COR-L47 (cell line): ENCODE measurements at places on chromosomes 16 and 17.

DNA sequence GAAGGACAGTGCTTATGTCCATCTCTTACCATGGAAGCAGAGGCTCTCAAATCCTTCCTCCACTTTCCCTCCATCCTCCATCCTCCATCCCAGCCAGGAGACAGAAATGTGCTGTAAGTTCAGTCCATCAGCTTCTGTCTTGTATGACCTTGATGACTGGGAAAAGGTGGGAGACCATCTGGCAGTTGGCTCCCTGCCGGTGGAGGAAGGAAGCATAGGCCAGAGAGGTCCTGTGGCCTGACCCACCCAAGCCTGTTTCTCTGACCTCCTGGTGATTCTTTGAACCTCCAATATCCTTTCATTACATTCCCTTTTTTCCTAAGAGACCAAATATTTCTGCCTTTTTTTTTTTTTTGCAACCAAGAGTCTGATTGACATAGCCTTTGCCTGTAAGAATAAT, 215.3 kb downstream of the ABCC12 start:
- no peak for DNase-seq

DNA sequence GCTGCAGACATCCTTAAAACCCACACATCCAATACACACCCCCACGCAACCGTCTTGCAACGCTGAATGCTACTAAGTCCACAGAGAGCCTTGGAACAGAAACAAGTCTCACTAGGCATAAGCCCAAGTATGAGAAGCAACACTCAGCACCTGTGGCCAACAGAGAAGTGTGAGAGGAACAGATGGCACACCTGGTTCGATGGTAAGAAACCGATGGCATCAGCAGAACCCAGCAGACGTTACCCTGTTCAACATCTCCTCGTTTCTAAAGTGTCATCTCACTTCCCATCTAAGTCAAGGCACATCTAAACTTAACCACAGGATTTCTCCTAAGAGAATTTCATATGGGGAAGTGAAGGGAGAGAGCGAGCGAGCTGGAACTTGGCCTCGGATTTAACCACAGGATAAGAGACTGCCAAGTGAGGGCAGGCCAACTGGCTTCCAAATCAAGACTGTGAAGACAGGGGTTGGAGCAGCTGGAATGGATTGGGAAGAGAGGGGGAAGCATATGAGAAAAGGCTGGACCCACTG, 41.0 kb downstream of the NXPH3 start:
- DNase-seq: no peak

DNA sequence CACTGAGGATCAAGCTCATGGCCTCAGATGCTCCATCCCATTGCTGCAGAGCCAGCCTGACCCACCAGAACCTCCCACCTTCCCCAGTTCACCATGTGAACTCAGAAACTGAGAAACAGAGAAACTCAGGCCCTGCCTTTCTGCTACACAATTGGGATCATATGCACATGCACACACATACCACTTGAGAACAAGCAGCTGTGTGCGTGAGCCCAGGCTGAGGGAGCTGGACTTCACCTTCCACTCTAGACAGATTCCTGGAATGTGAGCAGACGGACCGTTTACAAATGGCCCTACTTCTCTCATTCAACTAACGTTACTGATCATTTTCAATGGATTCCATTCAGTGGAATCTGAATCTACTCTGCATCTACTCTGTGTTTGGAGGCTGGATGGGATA, 1.7 kb upstream of the SPEM2 start:
- no peak for DNase-seq

- DNase-seq: no peak
Observed at GRCh38 chr16:52411011-52411410, 135.9 kb downstream of the TOX3 start.

DNA sequence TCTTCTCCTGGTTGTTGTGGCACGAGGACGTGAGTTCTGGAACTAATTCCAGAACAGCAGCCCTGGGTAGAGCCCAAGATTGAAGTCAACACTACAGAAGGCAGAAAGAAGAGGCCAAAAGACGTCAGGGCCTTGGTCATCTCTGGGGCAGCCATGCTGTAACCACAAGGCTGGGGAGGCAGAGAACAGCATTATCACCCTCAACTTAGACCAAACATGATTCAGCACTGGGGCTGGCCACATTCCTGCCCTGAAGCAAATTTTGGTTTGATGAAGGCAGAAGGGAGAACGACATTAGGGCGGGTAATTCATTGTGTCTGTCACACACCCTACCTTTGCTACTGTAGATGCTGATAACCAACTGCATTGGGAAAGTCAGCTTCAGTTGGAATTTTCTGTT, 9.7 kb upstream of the ALOX15B start:
- no peak for DNase-seq

DNA sequence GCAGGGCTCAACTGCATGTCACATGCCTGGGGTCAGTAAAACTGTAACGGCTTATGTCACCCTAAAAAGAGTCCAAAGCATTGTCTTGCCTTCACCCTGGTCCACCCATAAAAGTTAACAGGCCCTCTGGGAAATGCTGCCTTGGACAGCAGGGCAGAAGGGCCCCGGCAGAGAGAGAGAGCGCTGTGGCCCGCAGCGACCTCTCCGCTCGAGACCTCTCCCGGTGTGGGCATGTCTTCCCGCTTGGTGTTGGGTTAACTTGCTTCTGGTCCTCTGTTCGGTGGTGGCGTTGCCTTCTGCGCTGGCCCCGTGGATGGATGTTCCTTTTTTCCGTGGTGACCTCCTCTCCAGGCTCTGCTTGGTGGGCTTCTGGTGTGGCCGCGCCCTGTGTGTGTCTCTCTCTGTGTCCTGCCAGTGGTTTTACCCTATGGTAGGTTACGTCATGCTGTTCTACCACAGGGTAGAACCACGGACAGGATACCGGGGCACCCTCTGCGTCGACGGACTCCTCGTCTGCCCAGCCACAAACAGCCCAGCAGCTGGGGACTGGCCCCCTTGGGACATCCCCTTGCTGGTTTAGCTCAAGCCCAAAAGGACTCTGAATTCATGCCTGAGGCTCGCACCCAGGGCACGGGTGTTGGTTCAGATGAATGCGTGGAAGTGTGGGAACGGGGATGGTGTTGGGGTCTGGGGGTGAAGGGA, 18.3 kb upstream of the CLEC18A start:
- no peak for DNase-seq

GRCh38 chr16:63457869-63458268, 1421.6 kb upstream of the CDH8 start:
- DNase-seq: no peak

DNA sequence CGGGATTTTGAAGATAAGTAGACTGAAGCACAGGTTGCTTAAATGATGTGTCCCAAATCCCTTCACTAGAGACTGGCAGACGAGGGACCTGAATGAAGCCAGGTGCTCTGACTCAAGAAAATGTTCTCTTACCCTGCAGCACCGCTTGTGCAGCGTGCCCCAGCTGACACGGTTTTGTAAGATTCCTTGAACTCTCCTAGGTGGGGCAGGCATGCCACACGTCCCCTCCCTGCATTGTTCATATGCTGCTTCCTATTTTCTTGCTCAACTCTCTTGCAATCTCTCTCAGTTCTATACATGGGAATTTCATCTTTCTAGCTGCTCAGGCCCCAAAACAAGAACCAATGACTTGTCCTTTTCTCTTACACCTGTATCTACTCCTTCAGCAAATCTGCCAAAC, 22.1 kb upstream of the HNF1B start:
- DNase-seq: no peak

DNA sequence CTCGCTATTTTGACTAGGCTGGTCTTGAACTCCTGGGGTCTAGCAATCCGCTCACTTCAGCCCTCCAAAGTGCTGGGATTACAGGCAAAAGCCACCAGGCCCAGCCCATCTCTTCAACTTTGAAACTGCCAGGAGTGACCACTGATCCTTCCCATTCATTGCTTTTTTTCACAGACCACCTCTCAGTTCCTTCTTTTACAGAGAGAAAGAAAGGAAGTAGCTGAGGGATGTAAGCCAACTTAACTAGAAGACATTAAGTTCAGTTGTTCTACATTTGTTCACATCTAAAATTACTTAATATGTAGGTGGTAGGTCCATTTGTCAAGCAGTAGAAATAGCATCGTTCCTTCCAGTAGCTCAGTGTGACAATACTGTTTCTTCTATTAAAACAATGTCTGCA, 219.8 kb downstream of the STX8 start:
- no peak for DNase-seq

DNA sequence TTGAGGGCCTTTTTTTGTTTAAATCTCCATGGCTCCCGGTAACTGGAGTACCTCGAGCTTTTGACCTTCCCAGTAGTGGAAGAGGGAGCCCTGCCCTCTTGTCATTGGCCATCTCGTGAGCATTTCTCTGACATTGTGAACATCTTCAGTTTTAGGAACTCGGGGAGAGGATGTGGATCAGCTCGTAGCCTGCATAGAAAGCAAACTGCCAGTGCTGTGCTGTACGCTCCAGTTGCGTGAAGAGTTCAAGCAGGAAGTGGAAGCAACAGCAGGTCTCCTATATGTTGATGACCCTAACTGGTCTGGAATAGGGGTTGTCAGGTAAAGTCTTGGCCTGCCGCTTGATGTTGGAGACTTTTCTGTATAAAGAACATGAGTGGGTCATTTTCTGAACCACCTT, 24.3 kb downstream of the NTAN1 start:
- no peak for DNase-seq

DNA sequence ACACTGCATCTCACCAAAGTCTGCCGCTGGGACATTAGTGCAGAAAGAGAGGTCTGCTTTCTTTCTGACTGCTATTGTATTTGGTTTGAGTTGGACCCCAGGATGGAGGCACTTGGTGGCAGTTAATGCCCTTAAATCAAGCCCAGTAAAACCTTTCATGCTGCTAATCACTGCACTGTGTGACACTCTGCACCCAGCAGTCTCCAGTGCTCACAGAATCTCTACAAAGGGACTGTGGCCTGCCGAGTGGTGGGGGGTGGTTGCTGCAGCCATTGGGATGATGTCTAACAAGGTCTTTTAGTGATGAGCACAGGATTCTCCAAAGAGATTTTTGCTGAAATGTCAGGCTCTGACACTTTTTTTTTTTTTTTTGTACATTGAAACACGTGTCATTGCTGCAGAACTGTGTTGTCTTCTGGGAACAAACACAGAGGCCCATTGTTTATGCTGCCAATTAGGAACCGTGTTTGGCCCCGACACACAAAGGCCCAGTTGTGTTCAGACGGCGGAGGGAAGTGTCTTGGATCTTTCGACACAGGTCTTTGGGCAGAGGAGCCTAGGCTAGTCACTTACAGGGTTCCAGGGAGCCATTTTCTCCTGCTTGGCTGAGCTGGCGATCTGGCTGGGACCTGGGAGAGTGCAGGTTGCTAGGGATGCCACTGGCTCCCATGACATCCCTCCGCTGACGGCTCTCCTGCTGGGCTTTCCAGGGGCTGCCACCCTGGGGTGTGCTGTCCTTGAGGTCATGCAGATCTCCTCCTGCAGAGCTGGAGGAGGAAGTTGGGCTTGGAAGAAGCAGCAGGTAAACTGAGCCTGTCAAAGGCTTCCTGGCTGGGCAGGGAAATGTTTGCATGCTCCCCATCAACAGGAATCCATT, 16.2 kb upstream of the TNRC6C start:
- DNase-seq: no peak

DNA sequence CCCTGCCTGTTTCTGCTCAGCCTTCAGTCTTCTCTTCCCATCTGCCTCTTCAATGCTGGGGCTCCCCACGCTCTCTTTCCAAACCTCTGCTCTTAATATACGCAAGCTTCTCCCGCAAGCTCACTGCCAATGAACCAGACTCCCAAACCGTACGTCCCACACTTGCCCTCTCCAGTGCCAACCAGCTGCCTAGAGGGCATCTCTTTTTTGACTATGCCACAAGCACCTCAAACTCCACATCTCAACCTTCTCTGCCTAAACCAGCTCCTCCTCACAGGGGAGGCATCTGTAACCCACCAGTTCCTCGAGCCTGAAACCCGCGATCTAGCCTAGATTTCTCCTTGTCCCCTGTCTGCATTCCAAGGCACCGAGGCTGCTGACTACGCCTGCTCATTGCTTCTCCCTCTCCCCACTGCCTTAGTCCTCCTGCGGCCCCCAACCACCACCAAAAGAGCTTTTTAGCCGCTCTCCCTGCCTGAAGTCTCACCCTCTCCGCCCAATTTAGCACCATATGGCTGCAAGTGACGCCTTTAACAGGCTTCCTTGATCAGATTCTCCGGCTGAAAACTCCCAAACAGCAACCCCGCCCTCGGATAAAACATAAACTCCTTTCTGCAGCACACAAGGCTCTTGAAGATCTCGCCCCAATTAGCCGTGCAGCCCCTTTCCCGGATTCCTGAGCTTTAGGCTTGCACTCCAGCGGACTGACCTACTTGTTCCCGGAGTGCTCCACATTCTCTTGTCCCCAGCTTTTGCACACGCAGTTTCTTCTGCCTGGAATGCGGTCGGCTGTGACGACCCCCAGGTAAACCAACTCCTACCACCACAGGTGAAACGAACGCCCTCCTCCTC, 1.5 kb downstream of the GGA2 start:
- no peak for DNase-seq

GRCh38 chr17:2400474-2400866, 390 bp downstream of the MNT start:
- DNase-seq: no peak

- peak; percentile 24 for DNase-seq
Observed at GRCh38 chr16:82456683-82457082, 170.1 kb upstream of the CDH13 start.

- no peak for DNase-seq
Observed at GRCh38 chr17:82013341-82013740, 9.3 kb downstream of the CENPX start.

GRCh38 chr17:13474073-13474800, 127.5 kb downstream of the HS3ST3A1 start:
- no peak for DNase-seq

DNA sequence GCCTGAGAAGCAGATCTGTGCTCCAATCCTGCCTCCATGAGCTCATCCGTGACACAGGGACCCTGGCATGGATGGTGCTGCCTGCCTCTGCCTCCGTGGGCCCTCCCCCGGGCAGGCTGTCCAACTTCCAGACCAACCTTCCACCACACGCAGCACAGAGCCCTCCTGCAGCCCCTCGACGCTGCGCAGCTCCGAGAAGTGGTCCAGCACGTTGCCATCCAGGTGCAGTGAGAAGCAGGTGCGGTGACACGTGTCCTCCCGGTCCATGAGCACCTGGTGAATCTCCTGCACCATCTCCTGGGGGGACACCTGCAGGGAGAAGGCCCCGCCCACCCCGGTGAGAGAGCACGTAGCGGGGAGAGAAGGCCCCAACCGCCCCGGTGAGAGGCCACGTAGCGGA, 8.4 kb downstream of the CLUH start:
- no peak for DNase-seq

DNA sequence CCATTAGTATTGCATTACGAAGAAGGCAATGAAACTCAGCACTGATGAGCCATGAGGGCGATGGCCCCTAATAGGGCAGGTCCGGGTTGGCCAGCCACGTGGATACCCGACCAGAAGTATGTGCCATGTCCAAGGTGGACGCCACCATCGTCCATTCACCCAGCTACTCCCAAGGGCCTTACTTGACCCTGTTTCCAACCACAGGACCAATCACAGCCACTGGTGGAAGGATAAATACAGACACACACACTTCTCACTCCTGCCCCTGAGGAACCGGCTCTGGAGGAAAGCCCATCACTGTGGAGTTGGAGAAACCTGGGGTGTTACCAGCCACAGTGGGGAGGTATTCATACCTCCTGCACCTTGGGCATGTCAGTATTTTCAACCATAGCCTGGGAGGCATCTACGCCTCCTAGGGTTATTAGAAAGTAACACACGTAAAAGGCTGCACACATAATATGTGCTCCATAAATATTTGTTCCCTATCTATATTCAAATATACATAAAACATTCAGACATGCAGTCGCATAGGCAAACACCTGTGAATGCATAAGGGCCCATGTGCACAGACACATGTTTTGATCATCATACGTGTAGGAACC, 5.4 kb upstream of the ITGA3 start:
- DNase-seq: no peak
